ENCODE measurements at places on chromosomes 7 and 10.

DNA sequence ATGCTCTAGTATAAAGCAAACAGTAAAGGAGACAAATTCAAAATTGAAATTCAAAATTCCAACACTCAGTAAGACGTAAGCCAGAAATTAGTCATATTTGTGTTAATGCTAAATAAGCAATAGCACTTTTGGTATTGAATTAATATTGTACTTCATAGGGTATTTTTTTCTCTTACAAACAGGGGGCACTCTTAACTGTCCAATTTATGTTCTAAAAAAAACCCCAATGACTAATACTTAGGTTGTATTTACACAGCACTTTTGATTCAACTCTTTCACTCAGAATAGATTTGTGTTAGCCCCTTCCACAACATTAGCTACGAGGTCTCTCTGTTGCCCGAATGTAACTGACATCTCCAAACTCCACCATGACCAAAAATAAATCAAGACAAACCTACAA lies 284.9 kb upstream of the COBL start:
- no peak for DNase-seq

GRCh38 chr10:16792675-16793074 lies 24.5 kb downstream of the RSU1 start:
- no peak for DNase-seq

- no peak for DNase-seq
These were observed 16.8 kb upstream of the CRTAC1 start for GRCh38 chr10:98047009-98047741.

DNA sequence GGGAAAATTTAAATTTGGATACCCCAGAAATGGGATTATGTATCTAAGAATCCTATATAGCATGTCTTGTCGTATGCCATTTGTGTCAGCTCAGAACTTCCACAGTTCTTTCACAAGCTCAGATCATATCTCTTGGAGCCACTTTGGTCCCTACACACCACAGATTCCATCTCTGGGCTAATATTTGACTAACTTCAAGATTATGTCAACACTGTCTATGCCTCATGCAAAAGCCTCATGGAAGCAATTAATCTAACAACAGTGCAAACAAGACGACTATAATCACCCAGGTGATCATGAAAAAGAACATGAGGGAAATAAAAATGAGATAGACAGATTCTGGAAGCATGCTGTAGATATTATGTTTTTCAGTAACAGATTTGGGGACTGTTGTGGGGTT lies 189.1 kb downstream of the LRRTM3 start:
- DNase-seq = no peak

- peak; percentile 76 for DNase-seq
These were observed 233.1 kb upstream of the FERD3L start for GRCh38 chr7:19378345-19378714.

All from NCI-H2171 (cell line).